ENCODE measurements at places on chromosomes 11 and 22. TPM values are rescaled to one million over a fixed set of nuclear protein-coding genes. Genes with fewer than 3 reads are reported as not detected.

- no peak for DNase-seq
These were observed 13.6 kb upstream of the ALDH3B2 start for GRCh38 chr11:67687986-67688385.

MFRP gene
- not detected for total RNA-seq

CARD18 gene
- not detected for total RNA-seq

GRCh38 chr11:94558932-94559331 lies 8.2 kb upstream of the PIWIL4 start:
- DNase-seq = no peak

DNA sequence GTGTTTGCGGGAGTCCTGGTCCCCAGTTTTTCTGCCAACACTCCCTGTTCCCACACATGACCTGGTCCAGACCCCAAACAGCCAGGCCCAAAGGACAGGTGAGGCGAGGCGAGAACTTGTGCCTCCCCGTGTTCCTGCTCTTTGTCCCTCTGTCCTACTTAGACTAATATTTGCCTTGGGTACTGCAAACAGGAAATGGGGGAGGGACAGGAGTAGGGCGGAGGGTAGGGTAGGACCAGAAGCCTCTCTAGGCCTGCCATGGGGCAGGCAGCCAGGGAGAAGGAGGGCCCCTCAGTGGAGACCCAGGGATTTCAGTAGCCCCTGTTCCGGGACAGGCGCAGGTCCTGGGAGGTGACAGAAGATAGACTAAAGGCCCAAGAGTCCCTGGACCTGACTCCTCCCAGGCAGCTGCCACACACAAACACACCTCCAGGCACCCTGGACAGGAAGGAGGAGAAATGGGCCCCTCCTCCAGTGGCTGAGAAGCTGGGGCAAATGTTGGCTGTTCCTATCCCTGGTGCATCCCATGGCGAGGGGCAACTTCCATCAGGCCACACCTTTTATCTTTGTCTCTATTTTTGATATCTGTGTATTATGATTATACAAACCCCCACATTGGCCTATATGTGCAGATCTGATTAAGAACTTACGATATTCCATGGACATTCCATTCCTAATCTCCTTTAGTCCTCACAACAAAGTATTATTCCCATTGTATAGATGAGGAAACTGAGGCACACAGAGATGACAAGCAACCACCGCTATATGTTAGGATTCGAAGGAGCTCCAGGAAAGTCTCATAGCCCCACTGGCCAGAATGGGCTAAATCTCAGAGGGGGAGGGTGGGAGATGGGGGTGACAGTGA lies 626 bp upstream of the F2 start:
- DNase-seq = no peak

DNA sequence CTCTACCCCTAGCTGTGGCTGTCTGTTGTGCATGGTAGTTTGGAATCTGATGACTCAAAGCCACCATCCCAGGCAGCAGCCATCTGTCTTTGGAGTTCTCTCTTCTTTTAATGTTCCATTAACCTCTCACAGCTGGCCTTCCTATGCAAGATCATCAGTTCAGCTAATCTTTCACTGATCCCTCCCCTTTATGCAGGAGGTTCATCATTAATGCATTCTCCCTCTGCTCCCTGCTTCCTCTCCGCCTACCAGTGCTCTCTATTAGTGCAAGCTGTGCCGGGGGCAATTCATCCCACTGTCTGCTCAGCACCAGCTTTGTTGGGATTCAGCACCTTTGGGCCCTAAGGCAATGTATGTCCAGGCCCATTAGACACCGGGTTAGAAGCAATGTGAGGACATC lies 413.0 kb upstream of the LRRC4C start:
- DNase-seq = no peak

GRCh38 chr11:114438303-114438702 lies 964 bp upstream of the REXO2 start:
- DNase-seq = peak; percentile 47

GRCh38 chr11:96337541-96338431 lies 5.2 kb downstream of the MAML2 start:
- peak; percentile 54 for DNase-seq

GRCh38 chr11:123430721-123431497 lies 840 bp downstream of the GRAMD1B start:
- peak; percentile 47 for DNase-seq

SSH3 gene
- 11.3 TPM for total RNA-seq

DNA sequence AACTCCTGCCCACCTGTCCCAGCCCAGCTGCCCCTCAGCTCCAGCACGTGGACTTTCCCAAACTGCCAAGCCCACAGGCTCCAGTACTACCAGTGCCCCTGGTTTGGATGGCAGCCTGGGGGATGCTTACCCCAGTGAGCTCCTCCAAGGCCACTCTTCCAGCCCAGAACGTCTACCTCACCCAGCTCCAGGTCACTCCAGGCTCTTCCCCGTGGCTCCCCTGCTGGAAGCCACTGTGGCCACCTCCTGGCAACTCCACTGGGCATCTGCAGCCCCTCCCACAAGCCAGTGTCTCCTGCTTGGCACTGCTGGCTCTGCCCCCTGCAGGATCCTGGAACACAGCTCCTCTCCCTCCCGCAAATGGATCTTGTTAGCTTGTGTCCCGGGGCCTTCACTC lies 29.3 kb downstream of the LMO1 start:
- DNase-seq = peak; percentile 2

DNA sequence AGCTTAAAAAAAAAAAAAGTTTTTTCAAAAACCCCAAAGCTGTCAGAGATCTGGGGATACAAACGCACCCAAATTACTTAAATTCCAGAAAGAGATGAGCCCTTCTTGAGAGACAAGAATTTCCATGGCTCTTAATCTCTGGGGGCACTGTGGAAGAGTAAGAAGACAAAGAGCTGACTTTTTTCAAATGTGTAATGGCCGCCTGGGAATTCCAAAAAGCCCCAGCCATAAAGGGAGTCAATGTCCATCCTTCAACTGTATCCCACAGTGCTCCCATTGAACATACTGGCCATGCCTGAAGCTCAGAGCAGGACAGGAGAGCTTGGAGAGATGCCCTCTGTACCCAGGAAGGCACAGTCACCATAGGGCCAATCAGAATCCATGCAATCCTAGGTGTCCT lies 37.4 kb upstream of the ASPHD2 start:
- no peak for DNase-seq

TNNT3 gene
- total RNA-seq = not detected

- DNase-seq = no peak
These were observed 11.5 kb downstream of the TRIM22 start for GRCh38 chr11:5701055-5701577.

DNA sequence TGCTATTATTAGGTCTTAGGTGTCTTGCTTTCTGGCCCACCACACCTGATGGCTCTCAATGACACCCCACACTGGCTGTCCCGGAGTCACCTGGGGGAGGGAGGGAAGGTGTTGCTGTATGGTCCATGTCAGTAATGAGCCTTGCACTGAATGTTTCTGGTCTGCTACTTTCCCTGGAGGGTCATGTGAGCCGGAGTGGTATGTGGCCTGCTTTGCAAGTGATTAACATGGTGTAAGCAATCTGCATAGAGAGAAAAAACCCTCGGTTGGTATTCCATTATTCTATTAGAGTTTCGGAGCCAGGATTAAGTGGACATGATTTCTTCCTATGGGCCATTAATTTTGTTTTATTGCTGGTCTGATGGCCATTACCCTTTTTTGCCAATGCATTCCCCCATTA lies 63.9 kb downstream of the PKNOX2 start:
- no peak for DNase-seq

DNA sequence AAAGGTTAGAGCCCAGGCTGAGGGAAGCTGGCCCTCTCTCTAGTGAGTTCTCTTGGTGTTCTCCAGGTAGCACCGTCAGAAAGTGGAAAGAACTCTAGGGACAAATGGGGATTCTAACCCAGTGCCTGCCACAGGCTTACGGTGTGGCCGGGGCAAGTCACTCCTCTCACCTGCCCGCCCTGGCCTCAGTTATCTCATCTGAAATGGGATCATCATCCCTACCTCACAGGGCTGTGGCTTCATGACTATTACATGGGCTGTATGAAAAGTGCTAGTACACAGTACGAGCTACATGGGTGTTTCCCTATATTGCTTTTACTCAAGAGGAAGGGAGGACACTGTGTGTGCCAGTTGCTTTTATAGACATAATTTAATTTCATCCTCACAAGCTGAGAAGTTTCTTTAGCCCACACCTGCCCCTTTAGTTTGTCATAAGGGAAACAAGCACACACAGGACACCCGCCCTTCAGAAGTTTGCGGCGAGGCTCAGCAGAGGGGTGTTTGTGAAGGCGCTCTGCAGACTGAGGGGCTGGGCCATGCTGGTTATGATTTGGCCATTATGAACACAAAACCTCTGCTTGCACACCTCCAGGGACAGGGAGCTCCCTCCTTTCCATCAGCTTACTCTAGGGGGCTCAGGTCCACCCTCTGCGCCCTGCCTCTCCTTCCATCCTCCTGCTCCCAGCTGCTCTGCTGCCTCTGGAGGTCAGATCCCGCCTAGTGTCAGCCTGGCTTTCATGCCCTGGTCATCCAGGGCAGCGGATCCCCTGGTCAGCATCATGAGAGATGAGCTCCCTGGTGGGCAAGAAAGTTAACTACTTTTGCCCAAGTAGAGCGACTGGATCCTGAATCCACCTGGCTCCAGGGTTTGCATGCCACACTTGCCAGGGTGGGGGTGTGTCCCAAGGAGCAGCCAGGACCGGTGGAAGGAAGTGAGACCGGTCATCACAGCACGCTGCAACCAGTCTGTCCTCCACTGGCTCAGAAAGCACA lies 1.2 kb downstream of the KLHL35 start:
- no peak for DNase-seq

OR51E2 gene
- total RNA-seq = not detected

GRCh38 chr11:65329944-65330403 lies 3.7 kb upstream of the DPF2 start:
- DNase-seq = peak; percentile 82

PKNOX2 gene
- total RNA-seq = 1.0 TPM

ROBO4 gene
- 0.66 TPM for total RNA-seq

DNA sequence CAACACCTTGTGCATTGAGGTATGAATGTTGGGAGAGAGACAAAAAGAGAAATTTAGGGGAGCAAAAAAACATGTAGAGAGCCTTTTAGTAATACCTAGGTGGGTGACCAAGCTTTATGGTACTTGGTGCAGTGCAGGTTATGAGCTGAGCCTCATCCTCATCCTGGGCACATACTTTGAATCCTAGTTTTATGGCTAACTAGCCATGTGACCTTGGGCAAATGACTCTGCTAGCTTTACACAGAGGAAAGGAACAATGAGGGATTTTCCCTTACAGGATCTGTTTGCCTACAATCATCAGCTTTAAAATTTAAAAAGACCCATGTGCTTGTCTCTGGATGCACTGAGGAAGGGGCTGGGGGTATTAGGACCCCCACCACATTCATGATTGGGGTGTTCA lies 187.8 kb upstream of the ISX start:
- no peak for DNase-seq

PAX6 gene
- not detected for total RNA-seq

DNA sequence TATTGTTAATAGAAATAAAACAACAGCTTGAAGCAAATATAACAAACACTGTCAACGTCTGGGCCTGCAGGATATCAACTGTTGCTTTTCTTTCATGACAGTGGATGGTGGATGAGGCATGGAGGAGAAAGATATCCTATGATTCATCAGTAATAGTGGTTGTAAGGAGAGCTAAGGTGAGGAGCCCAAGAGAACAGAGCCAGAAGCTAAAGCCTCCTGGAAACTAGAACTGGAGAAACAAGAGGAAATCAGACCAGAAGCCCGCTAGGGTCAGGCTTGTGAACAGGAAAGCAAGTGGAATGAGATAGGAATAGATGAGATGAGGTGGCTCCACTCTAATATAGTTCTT lies 37.7 kb upstream of the MMP12 start:
- peak; percentile 32 for DNase-seq

GRCh38 chr11:88354912-88355311 lies 17.4 kb upstream of the CTSC start:
- DNase-seq = no peak

MS4A6E gene
- not detected for total RNA-seq

DNA sequence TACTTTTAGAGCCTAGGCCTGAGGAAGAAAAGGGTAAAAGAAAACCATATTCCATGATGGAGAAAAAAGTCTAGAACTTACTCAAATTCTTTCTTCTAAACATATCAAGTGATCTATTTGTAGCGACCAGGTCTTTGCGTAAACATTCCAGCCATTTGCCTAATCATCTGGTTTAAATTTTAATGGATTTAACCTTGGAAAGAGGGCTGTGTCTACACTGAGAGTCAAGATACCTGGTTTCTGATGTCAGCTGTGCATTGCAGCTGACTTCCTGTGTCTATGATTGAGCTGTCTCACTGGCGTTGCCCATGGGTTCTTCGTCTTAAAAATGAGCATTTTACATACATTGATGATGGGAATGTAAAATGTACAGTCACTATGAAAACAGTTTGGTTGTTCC lies 10.0 kb upstream of the TMEM123 start:
- DNase-seq = no peak

- no peak for DNase-seq
These were observed 14.8 kb downstream of the PIWIL4 start for GRCh38 chr11:94581926-94582325.

DNA sequence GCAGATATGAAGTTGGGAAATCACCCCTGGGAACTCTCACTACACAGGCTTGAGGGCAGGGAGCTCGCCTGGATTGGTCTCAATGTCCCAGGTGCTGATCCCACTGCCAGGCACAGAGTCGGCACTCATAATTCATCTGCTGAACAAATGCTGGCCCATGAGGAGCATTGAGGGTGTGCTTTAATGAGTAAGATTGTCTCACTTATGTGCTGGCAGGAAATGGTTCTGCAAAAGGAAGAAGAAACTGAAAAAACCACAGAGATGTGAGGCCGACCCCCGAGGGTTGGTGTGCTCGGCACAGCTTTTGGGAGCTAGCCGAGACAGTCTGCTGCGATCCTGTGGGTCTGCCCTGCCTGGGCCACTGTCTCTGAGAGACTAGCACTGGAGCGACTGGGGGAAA lies 9.4 kb downstream of the PLAAT2 start:
- DNase-seq = no peak

DNA sequence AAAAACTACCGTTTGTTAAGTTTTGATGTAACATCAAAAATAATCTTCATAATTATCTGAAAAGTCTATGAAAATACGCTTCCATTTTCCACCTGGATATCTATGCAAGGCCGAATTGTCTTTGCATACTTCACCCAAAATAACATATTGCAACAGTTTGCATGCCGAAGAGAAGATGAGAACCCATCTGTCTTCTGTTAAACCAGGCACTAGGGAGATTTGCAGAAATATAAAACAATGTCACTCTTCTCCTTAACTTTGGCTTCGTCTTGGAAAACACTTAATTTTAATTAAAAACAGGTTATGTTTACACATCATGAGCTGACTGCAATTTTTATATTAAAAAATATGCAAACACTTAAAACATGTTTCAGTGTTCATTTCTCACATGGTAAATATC lies 1325.8 kb downstream of the TBC1D22A start:
- DNase-seq = no peak

DNA sequence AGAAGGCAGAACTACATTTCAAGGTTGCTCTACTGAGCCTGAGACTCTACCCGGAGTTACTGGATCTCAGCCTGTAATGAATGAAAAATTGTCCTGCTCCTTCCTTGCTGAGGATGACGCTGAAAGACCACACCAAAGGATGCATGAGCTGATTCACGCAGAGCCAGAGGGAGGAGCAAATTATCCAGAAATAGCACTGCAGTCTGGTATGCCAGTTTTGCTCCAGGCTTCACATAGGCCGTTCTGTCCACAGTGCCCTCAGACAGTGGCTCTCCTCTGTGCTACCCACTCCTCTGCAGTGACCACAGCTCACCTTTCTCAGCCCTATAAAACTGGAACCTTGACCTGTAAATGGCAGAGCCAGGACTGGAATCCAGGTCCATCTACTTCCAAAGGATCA lies 79.3 kb upstream of the GALNT18 start:
- DNase-seq = peak; percentile 3
